ENCODE measurements at places on chromosomes 6 and 20. TPM values are rescaled to one million over a fixed set of nuclear protein-coding genes. Genes with fewer than 3 reads are reported as not detected.

KHDC1L gene
- total RNA-seq: not detected

CLPSL2 gene
- not detected for total RNA-seq

PHF10 gene
- 45.7 TPM for total RNA-seq

FAM210B gene
- 36.4 TPM for total RNA-seq

FAM83C gene
- not detected for total RNA-seq

ULBP3 gene
- total RNA-seq: 2.4 TPM

DEF6 gene
- 21.5 TPM for total RNA-seq

SIRPB2 gene
- total RNA-seq: 32.2 TPM

VARS1 gene
- 44.1 TPM for total RNA-seq

SMIM13 gene
- total RNA-seq: 7.9 TPM

SLC29A1 gene
- 36.2 TPM for total RNA-seq

WDR46 gene
- 34.4 TPM for total RNA-seq

HCRTR2 gene
- not detected for total RNA-seq

MUC21 gene
- 3.8 TPM for total RNA-seq

DNA sequence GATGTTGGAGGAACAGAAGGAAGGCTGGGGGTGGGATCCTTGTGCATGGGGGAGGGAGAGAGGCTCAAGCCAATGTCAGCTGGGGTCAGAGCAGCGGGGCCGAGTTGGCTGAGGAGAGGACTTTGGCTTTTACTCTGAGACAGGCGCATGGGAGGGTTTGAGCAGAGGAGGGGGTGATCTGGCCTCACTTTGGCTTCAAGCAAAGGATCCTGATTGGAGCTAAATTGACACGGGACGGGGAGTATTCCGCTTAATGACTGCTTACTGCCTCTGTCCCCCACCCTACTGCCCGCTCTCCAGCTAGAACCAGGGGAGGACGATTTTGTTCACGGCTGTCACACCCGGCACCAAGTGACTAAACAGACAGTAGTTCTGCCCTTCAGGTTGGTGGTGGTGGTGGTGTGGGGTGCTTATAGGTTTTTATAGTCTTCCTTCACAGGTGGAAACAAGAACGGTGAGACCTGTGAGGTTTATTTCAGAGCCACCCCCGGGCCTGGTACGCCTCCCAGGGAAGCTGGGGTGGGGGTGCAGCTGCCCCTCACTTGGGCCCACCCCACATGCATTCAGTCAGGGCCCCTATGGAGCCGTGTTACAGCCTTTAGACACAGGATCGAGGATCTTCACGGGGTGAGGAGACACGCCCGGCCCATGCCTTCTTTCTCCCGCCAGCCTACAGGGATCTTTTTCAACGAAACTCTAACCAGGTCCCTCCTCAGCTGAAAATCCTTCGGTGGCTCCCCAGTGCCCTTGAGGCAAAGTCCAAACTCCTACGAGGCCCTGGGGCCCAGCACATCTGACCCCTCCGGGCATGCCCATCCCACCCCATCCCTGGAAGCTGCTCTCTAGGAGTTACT lies 1.3 kb upstream of the SNAI1 start:
- H3K36me3 ChIP-seq: no peaks in the 10 kb centered on the region
- H3K4me1 ChIP-seq: peaks cover 47% of the 10 kb centered on the region
- no peak for DNase-seq
- no peak overlapping the region for H3K27ac ChIP-seq

GRCh38 chr6:32126880-32127279 lies 1.2 kb downstream of the ATF6B start:
- no peaks in the 10 kb centered on the region for H3K27me3 ChIP-seq
- H3K4me1 ChIP-seq: peaks cover 31% of the 10 kb centered on the region
- peaks cover 52% of the 10 kb centered on the region for H3K36me3 ChIP-seq

DNA sequence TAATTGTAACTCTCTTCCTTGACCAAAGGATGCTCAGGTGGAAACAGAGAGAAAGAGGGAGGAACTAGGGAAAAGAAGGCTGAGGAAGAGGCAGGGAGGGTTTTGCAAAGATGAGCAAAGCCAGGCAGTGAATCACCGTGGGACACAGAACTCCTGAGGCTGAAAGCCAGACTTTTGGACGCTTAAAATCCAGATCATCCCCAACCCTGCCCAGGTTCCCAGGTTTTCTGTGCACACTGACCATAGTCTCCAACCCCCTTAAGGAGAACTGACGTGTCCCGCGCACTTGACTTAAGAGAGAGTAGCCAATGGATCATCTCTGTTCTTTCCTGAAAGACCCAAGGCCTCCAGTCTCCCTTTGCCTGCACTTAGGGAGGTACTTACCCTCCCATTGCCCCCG lies 75.3 kb downstream of the LRFN2 start:
- H3K27me3 ChIP-seq: peaks cover 6% of the 10 kb centered on the region
- no peak overlapping the region for H3K27ac ChIP-seq
- no peak for DNase-seq
- H3K4me3 ChIP-seq: no peak overlapping the region
- H3K36me3 ChIP-seq: no peaks in the 10 kb centered on the region
- H3K4me1 ChIP-seq: no peaks in the 10 kb centered on the region

- H3K4me1 ChIP-seq: no peaks in the 10 kb centered on the region
- H3K27ac ChIP-seq: no peak overlapping the region
- no peak overlapping the region for H3K4me3 ChIP-seq
Measured at GRCh38 chr6:73873081-73873480, 177.1 kb downstream of the CD109 start.

DNA sequence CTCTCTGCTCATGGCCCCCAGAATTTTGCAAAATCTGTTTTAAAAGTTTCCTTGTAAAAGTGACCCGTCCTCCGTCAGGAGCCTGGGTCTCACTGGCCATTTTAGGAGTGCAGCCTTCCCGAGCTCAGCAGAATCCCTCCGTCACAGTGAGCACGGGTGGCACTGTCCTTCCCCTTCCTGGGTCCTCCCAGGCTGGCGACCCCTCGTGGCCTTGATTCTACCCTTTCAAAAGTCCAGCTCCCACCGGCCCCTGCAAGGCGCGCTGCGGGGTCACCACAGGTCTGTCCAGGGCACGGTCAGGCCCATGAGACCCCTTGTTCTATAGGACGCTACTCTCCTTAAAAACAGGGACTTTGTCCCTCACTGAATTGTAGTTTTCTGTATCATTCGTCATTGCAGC lies 112.7 kb downstream of the PSMB1 start:
- peaks cover 7% of the 10 kb centered on the region for H3K4me1 ChIP-seq
- H3K4me3 ChIP-seq: no peak overlapping the region
- no peak for DNase-seq
- no peaks in the 10 kb centered on the region for H3K27me3 ChIP-seq

DNA sequence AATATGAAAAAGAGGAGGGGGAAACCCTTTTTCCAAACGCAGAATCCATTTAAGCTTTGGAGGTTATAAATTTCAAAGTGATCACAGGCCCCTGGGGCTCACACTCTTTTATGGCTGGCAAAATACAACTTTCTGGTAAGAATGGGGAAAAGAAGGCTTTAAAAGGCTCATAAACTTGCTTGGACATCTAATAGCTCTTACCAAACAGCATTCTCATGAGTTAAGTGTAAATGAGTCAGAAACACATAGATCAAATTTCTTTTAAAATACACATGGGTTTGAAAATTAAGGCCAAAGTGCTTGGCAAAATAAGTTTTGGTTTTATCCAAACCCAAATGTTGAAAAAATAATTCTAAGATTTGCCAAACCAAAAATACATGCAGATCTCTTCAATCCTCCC lies 154.6 kb downstream of the SOBP start:
- H3K27ac ChIP-seq: no peak overlapping the region
- H3K27me3 ChIP-seq: no peaks in the 10 kb centered on the region
- no peak for DNase-seq
- H3K4me1 ChIP-seq: peaks cover 42% of the 10 kb centered on the region

DNA sequence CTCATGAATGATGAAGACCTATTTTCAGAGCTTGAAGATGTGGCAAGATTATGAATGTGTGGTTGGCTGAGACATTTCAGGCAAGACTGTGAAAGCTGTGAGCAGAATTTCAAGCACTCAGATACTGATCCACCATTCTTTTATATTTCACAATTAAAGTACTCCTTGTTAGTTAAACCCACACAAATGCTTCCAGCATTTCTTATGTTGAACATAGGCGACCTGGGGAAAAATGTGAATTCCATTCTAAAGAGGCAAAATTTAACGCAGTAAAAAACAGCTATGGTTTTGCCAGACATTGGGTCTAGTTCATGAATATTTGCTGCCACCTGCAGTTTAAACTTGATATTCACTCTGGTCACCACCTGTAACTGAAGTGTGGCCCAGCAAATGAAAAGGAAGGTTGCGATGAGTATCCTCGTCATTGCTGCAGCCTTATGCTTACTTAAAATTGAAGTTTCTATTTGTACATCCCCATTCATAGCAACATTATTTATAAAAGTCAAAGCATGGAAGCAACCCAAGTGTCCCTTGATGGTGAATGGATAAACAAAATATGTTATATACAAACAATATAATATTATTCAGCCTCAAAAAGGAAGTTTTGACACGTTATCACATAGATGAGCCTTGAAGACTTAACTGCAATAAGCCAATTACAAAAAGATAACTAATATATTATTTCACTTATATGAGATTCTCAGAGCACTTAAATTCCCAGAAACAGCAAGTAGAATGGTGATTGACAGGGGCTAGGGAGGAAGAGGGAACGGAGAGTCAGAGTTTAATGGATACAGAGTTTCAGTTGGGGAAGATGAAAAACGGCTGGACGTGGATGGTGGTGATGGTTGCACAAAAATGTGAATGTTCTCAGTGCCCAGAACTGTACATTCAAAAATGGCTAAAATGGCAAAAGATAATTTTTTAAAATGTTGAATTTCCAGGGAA lies 32.4 kb upstream of the FAM184A start:
- no peaks in the 10 kb centered on the region for H3K27me3 ChIP-seq
- H3K4me3 ChIP-seq: no peak overlapping the region
- no peaks in the 10 kb centered on the region for H3K36me3 ChIP-seq

DNA sequence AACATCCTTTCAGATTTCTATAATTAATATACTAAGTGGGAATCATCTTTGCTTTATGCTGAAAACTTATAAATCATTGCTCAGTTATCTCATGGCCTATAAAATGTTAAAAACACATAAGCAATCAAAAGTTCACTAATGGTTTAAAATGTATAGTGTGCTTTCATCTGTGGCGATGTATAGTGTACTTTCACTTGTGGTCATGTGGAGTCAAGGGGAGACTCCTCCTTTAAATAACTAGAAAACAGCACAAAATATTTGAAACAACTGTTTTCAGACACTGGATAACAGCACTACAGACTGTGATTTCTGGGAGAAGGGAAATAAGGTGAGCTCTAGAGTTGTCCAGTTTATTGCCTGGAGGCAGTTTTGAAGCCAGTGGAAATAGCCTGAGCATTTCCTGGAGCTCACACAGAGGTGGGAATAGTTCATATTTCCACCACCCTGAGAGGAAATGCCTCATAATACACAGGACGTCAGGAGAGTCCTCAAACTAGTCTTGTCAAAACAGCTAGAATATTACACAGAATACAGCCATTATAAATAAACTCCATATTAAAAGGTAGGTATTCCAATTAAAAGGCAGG lies 89.4 kb downstream of the CEP162 start:
- H3K4me1 ChIP-seq: no peaks in the 10 kb centered on the region
- no peak overlapping the region for H3K4me3 ChIP-seq
- no peaks in the 10 kb centered on the region for H3K27me3 ChIP-seq
- H3K36me3 ChIP-seq: peaks cover 14% of the 10 kb centered on the region

- H3K27me3 ChIP-seq: peaks cover 29% of the 10 kb centered on the region
- H3K4me1 ChIP-seq: peaks cover 45% of the 10 kb centered on the region
- H3K36me3 ChIP-seq: no peaks in the 10 kb centered on the region
Measured at GRCh38 chr6:27870291-27870870, 41.8 kb downstream of the OR2B2 start.

GRCh38 chr6:57173056-57173885 lies 1.1 kb downstream of the BAG2 start:
- no peaks in the 10 kb centered on the region for H3K36me3 ChIP-seq
- no peaks in the 10 kb centered on the region for H3K27me3 ChIP-seq
- peak overlapping the region; percentile 76 for H3K27ac ChIP-seq
- peak overlapping the region; percentile 61 for H3K4me3 ChIP-seq
- DNase-seq: no peak

GRCh38 chr20:48120120-48120519 lies 334.8 kb upstream of the SULF2 start:
- DNase-seq: no peak
- H3K27me3 ChIP-seq: no peaks in the 10 kb centered on the region
- H3K4me1 ChIP-seq: no peaks in the 10 kb centered on the region
- no peaks in the 10 kb centered on the region for H3K36me3 ChIP-seq
- no peak overlapping the region for H3K4me3 ChIP-seq

DNA sequence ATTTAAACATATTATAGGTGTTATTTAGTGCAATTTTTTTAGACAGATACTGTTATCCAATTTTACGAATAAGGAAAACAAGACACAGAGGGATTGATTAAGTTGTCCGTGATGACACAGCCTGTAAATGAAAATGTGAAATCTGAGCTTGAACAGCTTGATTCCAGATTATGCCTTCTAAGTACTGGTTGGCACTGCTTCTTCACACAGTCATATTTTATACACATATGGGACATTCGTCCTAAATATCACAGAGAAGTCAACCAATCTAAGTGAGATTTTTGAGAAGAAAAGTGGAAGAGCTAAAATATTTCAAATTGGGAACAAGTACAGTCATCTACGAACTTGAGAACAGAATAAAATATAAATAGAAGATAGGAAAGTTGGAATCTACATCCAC lies 756.3 kb downstream of the BCKDHB start:
- H3K4me3 ChIP-seq: no peak overlapping the region
- no peak overlapping the region for H3K27ac ChIP-seq
- H3K27me3 ChIP-seq: no peaks in the 10 kb centered on the region
- DNase-seq: no peak

DNA sequence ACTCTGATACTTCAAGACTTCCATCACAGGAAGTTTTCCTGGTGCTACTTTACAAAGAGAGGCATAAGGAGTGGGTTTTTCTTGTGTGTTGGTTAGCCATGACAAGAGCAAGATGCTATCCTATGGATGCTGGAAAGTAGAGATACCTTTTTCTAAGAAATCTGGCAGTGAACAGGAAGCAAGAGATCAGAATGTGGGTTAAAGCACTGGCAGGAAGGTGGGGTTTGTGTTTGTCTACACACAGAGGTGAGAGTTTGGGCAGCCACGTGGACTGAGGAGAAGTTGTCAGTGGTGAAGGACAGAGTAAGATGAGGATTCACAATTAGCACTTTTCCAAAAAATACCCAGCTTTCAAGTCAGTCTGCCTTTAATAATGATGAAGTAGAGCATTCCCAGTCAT lies 17.9 kb downstream of the SLC2A12 start:
- no peak overlapping the region for H3K27ac ChIP-seq
- DNase-seq: no peak
- no peaks in the 10 kb centered on the region for H3K4me1 ChIP-seq
- no peaks in the 10 kb centered on the region for H3K27me3 ChIP-seq
- H3K36me3 ChIP-seq: no peaks in the 10 kb centered on the region
- no peak overlapping the region for H3K4me3 ChIP-seq

DNA sequence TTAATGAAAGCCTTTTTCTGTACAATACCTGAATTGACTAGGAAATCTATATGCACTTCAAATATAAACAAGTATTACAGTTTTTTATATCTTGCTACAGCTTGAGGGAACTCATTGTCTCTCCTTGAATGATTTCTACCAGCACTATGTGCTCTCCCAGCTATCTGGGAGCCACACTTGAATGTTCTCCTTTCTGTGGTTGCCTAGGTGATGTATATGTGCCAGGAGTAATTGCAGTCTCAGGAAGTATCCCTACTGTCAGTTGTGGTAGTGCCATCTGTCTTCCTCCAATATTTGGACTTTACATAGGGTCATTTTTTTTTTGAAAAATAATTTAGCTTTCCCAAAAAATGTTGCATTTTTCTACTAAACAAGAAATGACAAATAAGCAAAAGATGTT lies 288.0 kb upstream of the PLCB4 start:
- H3K27ac ChIP-seq: no peak overlapping the region
- no peaks in the 10 kb centered on the region for H3K4me1 ChIP-seq
- no peak for DNase-seq
- H3K4me3 ChIP-seq: no peak overlapping the region

Data from lower lobe of right lung (tissue), 2 donors.